ENCODE measurements at places on chromosomes 12 and 14.

- DNase-seq, result no peak
Observed at GRCh38 chr12:5369298-5369697, 62.6 kb upstream of the NTF3 start.

- DNase-seq, result peak; percentile 48
Observed at GRCh38 chr14:69346710-69347109, 51.4 kb downstream of the ERH start.

DNA sequence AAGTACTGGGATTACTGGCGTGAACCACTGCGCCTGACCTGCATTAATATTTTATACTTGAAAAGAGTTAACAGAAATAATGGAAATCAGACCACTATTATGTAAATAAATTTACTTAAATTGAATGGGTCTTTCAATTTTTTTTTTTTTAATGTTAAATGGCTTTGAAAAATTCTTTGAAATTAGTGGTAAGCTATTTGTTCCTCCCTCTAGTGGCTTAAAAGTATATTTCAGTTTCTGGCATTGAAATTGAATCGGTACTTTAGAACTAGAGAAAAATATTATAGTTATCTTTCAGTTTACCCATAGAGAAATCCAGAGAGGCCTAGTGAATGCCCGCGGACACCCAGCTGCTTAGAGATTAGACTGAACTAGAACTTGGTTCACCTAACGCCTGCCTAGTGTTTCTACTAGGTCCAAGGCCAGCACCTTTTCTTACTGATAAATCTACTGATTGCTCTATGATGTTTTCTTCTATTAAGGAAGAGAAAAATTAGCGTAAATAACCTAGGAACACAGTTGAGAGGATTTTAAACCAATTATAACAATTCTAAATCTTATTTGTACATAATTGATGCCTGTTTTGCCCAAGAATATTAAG is 106.5 kb downstream of the EML1 start:
- no peak for DNase-seq

- DNase-seq, result no peak
Observed at GRCh38 chr12:131381716-131382430, 329.0 kb upstream of the SFSWAP start.

GRCh38 chr12:90120627-90121026 is 412.0 kb upstream of the ATP2B1 start:
- DNase-seq, result no peak

GRCh38 chr14:64201921-64202545 is 92.1 kb downstream of the ESR2 start:
- DNase-seq, result no peak

GRCh38 chr12:78271546-78271945 is 440.9 kb downstream of the NAV3 start:
- no peak for DNase-seq

DNA sequence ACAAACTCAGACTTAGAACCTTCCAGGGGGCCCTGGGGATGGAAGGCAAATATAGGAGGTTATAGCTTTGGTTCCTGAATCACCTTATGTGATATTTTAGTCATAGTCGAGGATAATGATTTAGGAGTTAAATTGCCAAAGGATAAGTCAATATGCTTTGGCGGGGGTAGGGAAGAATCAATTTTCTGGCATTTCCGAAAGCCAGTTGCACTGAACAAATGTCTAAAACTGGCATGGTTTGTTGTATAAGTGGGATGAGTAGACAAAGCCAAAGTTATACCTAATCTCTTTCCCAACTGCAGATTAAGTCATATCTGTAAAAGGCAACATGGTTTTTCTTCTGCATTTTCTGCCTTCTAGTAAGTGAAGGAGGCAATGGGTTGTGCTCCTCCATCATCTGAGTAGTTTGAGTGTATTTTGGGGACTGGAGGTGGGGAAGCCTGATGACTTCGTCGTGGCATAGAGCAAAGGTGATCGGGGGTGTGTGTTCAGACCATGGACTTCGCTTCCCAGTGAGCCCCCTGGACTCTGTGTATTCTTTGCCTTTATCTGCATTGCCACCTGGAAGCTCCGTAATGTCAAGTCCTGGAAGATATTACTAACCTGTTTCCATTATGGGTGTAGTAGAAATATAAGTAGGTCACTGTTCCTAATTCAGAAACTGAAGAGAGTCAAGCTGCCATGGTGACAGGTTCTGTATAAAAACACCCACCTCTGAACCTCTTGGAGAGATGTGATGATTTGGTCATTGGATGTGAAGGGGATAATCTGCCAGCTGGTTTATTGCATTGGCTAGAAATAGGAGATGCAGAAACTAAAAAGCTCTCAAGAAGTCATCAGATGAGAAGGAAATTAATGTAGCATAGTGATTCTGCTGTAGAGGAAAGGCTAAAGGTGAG is 24.5 kb downstream of the PPFIBP1 start:
- DNase-seq, result no peak

DNA sequence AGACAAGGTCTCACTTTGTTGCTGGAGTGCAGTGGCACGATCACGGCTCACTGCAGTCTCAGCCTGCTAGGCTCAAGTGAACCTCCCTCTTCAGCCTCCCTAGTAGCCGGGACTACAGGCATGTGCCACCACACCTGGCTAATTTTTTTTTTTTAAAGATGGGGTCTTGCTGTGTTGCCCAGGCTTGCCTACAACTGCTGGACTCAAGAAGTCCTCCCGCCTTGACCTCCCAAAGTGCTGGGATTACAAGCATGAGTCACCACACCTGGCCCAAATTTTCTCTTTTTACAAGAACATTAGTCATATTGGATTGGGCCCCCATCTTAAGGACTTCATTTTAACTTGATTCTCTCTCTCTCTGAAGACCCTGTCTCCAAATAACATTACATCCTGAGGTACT is 7.0 kb upstream of the HECTD4 start:
- DNase-seq, result no peak

DNA sequence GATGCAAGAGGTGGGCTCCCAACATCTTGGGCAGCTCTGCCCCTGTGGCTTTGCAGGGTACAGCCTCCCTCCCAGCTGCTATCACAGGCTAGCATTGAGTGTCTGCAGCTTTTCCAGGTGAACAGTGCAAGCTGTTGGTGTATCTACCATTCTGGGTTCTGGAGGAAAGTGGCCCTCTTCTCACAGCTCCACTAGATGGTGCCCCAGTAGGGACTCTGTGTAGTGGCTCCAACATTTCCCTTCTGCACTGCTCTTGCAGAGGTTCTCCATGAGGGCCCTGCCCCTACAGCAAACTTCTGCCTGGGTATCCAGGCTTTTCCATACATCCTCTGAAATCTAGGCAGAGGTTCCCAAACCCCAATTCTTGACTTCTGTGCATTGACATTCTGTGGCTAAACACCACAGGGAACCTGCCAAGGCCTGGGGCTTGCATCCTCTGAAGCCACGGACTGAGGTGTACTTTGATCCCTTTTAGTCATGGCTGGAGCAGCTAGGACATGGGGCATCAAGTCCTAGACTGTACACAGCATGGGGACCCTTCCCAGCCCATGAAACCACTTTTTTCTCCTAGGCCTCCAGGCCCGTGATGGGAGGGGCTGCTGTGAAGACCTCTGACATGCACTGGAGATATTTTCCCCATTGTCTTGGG is 24.0 kb upstream of the SLC38A1 start:
- DNase-seq, result no peak

DNA sequence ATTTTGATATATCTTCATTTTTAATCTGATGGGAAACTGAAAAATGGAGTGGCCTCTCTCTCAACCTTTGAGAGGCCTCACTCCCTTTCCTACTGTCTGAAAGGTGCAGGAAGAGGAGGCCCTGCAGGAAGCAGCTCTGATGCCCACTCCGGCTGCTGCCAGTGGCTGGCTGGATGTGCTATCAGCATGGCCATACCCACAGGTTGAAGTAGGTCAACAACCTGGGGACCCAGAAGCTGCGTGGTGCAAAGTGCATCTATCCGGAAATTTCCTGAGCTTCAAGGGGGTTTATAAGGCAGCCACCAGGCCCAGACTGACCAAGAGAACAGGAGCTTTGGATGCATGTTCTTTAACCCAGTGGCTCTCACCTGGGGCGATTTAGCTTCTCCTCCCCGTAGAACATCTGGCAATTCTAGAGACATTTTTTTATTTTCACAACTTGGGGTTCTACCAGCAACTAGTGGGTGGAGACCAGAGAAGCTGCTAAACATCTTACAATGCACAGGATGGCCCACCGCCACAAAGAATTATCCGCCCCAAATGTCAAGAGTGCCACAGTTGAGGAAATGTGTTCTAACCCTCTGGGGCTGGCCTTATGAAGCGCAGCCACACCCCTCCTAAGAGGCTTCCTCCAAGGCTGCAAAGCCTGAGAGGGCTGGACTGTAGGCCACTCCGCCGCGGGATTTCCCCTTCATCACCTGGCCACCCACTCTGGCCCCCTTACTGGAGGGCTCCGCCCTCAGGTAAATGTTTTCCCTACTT is 8.2 kb upstream of the BATF start:
- no peak for DNase-seq

GRCh38 chr12:22286569-22286968 is 47.9 kb downstream of the ST8SIA1 start:
- no peak for DNase-seq

- no peak for DNase-seq
Observed at GRCh38 chr14:74897642-74898041, 15.9 kb downstream of the DLST start.

All from iPS DF 6.9 (cell line).